ENCODE measurements at places on chromosomes 4 and X.

DNA sequence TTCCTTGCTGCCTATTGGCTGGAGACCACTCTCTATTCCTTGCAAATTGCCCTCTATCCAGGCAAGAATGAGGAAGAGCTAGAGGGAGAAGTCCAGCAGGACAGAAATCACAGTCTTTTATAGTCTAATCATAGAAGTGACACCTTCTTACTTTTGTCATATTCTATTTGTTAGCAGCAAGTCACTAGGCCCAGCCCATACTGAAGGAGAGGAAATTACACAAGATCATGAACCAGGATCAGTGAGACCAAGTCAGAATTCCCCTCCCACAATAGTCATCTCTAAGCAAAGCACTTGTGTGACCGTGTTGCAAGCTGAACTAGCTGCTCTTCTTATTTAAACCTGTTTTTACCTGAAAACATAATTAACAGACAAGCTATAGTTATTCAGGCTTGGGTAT, 317.7 kb downstream of the INPP4B start:
- no peak for DNase-seq

DNA sequence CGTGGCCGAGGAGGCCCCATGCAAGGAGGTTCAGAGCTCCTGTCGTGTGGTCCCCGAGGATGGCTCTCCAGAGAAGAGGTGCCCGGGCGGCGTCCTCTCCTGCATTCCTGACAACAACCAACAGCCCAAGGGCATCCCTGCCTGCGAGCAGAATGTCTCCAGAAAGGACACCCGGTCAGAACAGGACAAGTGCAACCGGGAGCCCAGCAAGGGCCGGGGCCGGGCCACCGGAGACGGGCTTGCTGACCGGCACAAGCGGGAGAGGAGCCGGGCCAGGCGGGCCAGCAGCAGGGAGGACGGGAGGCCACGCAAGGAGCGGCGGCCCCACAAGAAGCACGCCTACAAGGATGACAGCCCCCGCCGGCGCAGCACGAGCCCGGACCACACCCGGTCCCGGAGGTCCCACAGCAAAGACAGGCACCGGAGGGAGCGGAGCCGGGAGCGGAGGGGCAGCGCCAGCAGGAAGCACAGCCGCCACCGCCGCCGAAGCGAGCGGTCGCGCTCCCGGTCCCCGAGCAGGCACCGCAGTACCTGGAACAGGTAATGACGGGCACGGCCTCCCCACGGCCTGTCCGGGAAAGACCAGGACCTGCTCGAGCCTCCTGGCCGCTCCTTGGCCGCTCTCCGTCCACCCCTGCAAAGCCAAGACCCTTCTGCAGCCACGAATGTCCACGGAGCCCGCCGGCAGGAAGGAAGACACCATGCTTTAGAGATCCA, 9.8 kb downstream of the AKAP17A start:
- DNase-seq, result no peak

DNA sequence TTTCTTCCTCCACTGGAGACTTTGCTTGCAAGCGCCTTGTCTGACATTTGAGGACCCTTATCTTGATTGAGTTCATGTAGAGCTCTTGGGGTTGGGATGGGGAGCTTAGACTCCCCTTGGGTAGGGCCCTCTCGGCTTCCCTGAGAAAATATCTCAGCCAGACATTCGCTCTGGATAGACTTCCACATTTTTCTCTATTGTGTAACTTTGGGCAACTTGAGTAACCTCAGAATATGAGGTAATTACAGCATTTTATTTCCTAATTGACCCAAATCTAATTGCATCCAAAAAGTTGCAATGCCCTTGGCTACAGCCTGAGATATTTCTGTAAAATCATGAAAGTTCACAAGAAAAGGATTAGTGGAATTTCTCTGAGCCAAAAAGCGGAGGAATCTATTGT, 102.8 kb upstream of the MXRA5 start:
- no peak for DNase-seq

DNA sequence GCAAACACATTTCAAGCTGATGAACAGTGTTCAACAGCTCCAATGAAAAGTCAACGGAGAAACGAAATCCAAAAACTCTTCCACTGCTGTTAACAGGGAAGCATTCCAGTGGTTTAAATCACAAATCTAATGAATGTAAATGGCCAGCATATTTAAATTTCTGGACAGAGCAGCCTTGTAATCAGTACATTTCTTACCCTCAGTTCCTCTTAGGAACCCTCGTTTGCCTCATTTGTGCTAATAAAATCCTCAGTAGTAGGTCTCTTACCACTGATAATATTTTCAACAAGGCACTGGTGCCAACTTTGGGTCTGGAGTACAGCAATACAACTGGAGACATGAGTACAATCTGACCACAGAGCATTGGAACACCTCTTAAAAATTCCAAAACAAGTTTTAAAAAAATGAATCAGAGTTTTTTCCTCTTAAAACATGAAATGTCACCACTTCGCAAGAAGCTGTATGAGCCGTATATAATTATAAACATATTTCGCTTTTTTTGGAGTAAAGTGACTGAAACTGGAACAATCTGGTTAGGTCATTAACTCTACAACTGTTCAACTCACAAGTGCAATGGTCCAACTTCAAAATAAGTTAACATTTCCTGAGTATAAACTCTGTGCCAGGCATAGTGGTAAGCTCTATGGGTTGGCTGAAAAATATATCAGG, 211.2 kb downstream of the CPEB2 start:
- no peak for DNase-seq

DNA sequence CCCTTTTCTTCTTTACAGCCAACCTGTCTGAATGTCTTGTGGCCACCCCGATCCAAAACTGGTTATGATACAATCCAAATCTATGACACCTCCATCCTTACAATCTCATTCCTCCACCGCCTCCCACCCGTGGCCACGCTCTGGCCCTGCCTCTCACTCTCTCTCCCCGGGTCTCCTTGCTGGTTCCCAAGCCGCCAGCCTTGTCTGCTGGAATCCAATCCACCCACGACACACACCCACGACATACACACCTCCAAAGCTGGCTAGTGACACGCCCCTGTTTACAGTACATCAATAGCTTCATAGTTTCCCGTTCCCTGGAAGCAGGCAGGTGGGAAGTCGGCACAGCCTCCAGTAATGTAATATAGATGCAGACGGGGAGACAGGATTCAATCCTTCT, 99.0 kb downstream of the WFS1 start:
- no peak for DNase-seq

- DNase-seq, result no peak
Measured at GRCh38 chr4:67700116-67700737, 728 bp downstream of the UBA6 start.

GRCh38 chr4:22573198-22573597, 57.3 kb upstream of the ADGRA3 start:
- no peak for DNase-seq

DNA sequence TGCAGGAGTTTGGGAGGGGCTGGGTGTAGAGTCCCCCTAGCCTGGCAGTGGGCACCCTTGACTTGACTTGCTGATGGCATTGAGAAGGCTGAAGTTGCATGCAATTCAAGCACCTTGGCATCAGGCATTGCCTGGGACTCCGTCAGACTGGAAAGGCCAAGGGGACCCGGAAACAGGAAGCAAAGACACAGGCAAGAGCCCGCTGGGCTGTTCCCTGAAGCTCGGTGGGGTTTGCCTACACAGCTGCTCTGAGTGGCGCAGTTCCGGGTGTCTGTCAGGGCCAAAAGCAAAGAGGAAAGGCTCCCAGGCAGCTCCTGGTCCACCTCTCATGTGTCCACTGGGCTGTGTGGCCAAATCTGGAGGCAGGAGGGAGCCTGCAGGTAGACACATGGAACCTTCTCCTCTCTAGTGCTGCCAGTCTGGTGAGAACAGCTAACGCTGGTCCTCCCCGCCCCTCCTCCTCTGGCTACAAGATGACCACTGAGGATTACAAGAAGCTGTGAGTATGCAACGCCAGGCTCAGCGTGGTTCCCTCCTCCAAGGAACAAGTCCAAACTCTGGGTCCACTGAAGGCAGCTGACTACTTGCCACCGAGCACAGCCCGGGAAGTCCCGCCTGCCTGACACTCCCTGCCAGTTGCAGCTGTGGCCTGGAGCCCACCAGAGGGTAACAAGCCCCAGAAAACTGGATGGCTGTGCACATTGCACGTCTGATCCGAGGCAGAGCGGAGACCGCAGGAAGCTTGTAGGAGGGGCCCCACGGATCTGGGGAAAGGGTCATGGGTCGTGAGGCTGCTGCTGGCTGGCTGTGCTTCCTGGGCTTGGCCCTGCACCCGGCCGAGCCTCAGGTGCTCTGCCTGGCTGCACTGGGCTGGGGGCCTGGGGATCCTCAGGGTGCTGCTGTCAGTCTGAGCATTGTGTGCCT, 20.1 kb downstream of the ZNF185 start:
- DNase-seq, result no peak

- no peak for DNase-seq
Measured at GRCh38 chr4:94504545-94504944, 52.8 kb downstream of the PDLIM5 start.

DNA sequence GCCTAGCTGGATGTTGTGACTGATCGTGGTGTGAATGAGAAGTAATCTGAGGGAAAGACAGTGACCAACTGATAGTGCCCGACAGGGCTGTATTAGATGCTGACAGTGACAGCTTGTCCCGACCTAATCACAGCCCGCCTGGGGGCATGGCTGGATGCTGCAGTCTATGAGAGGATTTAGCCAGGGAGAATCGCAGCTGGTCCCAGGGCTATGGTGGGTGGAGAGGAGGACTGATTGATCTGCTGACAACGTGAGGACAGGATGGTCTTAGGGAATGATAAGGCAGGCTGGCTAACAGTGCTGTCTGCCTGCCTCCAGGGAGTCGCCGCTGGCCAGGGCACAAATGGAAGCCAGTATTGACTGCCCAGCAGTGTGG, 621 bp upstream of the SUV39H1 start:
- no peak for DNase-seq

DNA sequence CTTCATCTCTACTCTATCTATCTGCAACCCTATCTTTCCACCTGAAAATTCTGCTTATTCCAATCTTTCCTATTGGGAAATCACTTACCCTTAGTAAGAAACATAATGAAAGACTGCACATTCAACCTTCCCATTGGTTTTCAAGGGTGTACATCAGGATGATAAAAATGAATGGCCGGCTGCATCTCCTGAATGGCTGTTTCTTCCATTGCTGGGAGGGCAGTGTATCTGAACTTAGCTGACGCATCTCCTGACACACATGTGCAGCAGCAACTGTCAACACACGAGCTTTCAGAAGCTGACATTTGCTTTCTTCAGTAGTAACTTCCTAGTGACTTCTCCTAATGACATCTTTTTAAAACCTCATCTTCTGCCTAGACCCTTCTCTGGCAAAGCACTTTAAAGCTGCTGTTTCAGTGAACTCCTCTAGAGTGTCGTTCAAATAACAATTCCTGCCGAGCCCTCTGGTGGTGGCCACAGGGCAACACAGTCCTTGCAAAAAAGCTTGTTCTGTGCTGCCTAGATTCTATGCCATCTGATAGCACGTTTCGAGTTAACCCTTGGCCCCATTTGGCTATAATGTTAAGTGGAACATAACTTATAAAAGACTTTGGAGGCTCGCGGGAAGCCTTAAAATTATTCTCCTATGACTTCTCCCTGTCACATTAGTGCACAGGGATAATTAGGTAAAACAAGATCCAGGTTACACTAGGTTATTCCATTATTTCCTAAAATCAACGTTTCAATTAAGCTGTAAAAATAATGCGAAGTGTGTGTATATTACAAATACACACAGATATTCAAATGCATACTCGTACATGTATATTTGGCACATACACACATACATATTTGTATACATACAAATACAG, 2340.7 kb downstream of the PCDH7 start:
- no peak for DNase-seq

DNA sequence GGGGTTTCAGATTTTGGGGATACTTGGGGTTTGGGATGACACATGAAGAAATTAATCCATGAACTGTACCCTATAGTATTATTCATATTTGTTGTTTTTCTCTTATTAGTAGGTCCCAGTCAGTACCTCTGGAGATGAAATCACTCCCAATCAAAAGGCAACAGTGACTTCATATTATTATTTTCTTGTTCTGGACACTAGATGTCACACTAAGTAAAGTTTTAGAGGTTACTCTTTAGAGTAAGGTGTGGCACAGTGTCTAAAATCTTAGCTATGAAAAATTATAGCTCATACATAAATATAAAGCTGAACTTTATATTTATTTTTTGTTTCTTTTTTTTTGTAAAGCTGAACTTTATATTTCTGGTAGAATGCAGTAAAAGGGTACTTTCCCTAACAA, 35.1 kb downstream of the FAM114A1 start:
- no peak for DNase-seq

GRCh38 chr4:84379917-84380641, 119.0 kb downstream of the NKX6-1 start:
- DNase-seq, result no peak

DNA sequence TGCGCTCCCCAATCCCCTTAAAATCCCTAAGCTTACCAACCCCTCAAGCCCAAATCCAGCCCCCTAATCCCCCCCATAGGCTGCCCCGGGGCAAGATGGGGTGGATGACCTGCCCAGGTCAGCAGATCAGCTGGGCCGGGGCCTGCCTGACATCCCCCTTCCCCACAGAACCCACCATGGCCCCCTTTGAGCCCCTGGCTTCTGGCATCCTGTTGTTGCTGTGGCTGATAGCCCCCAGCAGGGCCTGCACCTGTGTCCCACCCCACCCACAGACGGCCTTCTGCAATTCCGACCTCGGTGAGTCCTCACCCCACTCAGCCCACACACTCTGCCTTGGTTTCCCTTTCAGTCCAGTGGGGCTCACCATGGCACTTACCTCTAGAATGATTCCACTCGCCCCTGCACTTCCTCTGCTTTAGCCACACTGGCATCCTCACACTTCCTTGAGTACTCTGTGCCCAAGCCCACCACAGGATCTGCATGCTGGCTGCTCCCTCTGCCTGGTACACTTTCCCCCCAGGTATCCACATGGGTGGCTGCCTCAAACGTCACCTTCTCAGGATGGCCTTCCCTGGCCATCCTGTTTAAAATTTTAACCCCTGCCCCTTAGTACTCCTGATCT, 1.1 kb downstream of the TIMP1 start:
- DNase-seq, result no peak

DNA sequence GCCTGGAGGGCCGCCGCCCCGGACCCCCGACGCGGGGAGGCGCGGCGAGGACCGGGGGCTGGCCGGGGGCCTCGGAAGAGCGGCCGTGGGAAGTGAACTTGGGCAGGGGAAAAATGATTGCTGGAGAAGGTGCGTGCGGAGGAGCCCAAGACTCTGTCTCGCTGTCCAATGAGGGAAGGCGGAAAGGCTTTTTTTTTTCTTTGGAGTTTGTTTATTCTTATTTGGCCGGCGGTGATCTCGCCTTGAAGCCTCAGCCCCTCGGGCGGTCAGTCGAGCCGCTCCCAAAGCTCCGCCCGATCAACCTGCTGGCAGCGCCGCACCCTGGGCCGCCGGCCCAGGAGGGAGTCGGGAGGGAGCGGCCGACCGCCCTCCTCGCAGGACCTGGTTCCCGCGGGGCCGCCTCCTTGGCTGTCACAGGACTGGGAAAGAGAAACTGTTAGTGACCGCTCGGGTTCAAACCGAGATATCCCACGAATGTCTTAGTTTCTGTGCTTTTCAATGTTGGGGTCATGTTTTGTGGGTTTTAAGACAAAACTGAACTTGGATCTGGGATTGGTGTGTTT, 2.5 kb downstream of the CPEB2 start:
- DNase-seq, result peak; percentile 8

Data from stimulated activated CD8-positive, alpha-beta memory T cell treated with anti-CD3 and anti-CD28 coated beads, Interleukin-12 subunit alpha, Interleukin-12 subunit beta, amount 100 ng/mL, for 4 hours (primary cell).